ENCODE measurements at places on chromosomes 3 and 15.

DNA sequence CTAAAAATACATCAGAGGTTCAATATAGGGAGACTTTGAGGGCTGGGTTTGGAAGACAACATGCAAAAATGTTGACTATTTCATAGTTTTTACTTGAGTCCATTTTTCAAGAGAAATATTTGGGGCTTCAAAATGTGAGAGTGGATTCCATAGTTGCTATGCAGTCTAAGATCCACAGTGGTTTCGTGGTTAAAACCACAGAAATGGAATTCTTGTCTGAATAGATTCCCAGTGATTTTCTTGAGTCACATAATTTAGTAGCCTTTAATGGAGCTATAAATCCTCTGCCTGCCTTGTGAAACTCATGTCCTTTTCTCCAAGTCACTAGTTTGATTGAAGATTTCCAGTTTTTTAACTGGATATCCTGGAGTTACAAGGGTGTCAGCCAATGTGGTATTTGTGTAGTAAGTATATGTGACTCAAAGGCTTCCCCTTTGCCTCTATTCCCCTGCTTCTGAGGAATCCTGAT, 94.7 kb upstream of the RBMS3 start:
- DNase-seq: no peak

- DNase-seq: no peak
These were observed 6.8 kb upstream of the SKIL start for GRCh38 chr3:170350515-170351413.

GRCh38 chr3:11930084-11930483, 74.1 kb upstream of the SYN2 start:
- no peak for DNase-seq

- no peak for DNase-seq
These were observed 39.6 kb downstream of the HGD start for GRCh38 chr3:120642368-120642948.

DNA sequence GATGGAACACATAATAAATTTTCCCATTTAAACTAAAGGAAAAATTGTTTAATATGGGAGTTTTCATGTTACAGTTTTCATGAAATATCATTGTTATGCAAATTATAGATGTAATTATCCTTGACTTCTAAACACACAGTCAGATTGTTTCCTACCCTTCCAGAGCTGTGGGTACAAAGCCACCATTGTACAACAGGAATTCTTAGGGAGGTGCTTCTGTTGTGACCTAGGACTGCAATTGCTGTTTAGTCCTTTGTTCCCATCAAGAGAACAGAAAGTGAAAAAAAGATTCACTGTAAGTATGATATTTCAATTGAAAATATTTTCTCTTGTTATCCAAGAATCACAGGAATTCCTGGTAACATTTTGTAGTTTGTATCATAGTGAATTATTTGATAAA, 455.3 kb upstream of the NAALADL2 start:
- no peak for DNase-seq

GRCh38 chr3:179706233-179706632, 53.4 kb downstream of the USP13 start:
- no peak for DNase-seq

DNA sequence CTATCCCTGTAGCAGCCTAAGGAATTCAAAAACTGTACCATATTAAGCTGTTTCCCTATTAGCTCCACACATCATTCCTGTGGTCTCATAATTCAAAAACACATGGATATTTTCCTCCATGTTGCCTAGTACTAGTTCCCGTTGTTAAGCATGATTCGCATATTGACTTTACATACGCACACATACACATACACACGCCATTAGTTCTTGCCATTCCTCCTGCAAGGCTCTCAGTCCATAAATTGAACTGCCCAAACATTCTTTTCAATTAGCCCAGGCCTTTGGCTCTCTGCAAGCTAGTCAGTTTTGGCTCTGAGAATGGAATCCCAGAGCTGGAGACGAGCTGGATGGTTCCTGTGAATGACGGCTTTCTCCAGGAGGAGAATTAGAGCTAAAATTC, 57.2 kb upstream of the RAD18 start:
- no peak for DNase-seq

- DNase-seq: no peak
These were observed 130.9 kb downstream of the IL1RAP start for GRCh38 chr3:190644766-190645165.

GRCh38 chr3:177657243-177657642, 460.0 kb upstream of the TBL1XR1 start:
- DNase-seq: no peak

DNA sequence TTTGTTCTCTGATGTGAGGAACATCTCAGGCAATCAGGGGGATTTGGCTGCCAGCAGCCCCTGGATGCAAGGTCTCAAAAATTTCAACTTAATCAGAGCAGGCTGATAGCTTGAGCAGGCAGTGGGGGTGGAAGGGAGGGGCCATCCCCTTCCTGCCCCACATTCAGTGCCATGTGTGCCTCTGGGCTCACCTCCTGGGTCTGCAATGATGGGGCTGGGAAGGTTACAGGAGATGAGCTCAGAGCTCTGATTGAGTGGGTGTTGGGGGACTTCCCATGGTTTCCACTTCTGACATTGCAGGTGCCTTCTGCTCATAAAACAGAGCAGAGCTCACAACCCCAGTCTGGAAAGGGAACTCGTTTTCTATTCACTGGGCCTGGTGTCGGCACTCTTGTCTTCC, 37.0 kb downstream of the PARP16 start:
- peak; percentile 29 for DNase-seq

DNA sequence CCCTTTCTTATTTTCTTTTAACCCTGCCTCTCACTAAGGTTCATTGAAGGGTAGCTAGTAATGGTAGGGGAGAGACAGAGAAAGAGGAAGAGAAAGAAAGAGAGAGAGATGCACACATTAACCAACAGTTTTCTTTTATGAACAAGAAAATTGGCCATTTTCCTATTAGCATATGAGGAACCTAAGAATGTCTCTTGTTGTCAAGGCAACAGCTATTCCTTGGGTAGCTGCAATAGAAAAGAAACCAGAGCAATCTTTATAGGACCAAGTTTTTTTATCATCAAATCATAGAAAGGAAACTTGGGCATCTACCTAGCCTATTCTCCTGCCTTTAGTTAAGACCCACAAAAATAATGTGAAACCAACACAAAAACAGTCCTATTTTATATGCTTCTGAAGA, 15.0 kb upstream of the CCDC39 start:
- DNase-seq: no peak

DNA sequence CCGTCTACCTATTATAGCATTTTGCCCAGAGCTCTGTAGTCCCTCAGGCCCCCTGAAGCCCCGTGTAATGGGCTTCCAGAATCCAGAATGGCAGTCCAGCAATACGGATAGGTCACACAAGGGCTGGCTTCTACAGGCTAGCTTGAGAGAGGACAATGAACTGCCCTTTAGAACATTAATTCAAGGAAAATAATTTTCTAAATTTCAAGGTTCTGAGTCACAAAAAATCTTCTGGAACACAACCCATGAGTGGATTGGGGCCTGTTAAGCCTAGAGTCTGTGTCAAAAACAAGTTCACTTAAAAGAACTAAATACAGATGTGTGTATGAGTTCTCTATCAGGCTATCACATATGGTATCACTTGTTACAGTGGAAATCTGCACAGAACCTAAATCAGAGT, 28.8 kb downstream of the DCP1A start:
- no peak for DNase-seq

Data from GM12892 (cell line).